ENCODE measurements at places on chromosomes 5 and 9. TPM values are rescaled to one million over a fixed set of nuclear protein-coding genes. Genes with fewer than 3 reads are reported as not detected.

GRCh38 chr9:71746023-71746757 is 22.1 kb downstream of the CEMIP2 start:
- H3K36me3 ChIP-seq: no peaks in the 10 kb centered on the region
- H3K4me1 ChIP-seq: no peaks in the 10 kb centered on the region
- no peaks in the 10 kb centered on the region for H3K27me3 ChIP-seq
- DNase-seq: no peak
- H3K4me3 ChIP-seq: no peak overlapping the region

GRCh38 chr9:131631306-131631705 is 86.0 kb downstream of the PRRT1B start:
- no peak for DNase-seq
- no peaks in the 10 kb centered on the region for H3K27me3 ChIP-seq
- peaks cover 8% of the 10 kb centered on the region for H3K4me1 ChIP-seq
- H3K27ac ChIP-seq: no peak overlapping the region
- H3K36me3 ChIP-seq: no peaks in the 10 kb centered on the region
- H3K4me3 ChIP-seq: no peak overlapping the region

DNA sequence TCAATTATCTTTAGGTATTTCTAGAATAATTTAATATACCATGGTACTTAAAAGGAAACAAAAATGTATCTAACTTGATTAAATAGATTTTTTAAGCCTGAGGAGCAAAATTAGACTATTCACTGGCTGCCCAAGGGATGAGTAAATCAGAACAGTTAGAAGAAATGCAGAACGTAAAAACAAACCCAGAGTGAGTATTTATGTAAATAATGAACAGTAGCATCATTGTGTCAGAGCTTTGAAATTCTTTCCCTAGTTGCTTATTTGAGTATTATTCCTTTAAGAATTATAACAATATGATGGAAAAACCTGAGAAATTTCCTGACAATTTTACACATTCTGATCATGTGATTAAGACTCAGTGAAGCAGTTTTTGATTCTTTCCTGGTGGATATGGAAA is 200.9 kb downstream of the GDNF start:
- no peaks in the 10 kb centered on the region for H3K36me3 ChIP-seq
- H3K27me3 ChIP-seq: no peaks in the 10 kb centered on the region
- no peak overlapping the region for H3K4me3 ChIP-seq
- no peaks in the 10 kb centered on the region for H3K4me1 ChIP-seq
- H3K27ac ChIP-seq: no peak overlapping the region

DNA sequence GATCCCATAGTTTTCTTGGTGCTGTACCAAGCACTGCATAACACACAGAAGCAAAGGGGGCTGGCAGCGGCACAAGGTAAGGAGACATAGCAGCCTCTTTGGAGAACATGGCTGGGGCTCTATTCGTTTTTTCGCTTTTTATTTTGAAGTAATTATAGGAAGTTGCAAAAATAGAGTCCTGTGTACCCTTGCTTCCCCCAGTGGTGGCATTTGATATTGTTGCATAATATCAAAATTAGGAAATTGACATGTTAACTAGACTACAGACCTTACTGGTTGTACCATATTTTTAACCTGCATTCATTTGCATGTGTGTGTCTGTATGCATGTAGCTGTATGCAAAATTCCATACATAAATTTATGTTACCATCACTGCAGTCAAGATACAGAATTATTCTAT is 6.6 kb upstream of the UBQLN1 start:
- H3K27ac ChIP-seq: no peak overlapping the region
- H3K4me3 ChIP-seq: no peak overlapping the region
- no peaks in the 10 kb centered on the region for H3K4me1 ChIP-seq
- no peaks in the 10 kb centered on the region for H3K27me3 ChIP-seq
- DNase-seq: no peak
- no peaks in the 10 kb centered on the region for H3K36me3 ChIP-seq

GRCh38 chr5:90495146-90495545 is 20.5 kb downstream of the POLR3G start:
- H3K27me3 ChIP-seq: no peaks in the 10 kb centered on the region
- H3K36me3 ChIP-seq: no peaks in the 10 kb centered on the region
- no peak for DNase-seq

GRCh38 chr9:78707481-78707991 is 410.6 kb downstream of the PSAT1 start:
- H3K36me3 ChIP-seq: no peaks in the 10 kb centered on the region
- H3K27me3 ChIP-seq: no peaks in the 10 kb centered on the region
- no peak overlapping the region for H3K4me3 ChIP-seq
- no peak overlapping the region for H3K27ac ChIP-seq
- no peaks in the 10 kb centered on the region for H3K4me1 ChIP-seq
- DNase-seq: no peak

DNA sequence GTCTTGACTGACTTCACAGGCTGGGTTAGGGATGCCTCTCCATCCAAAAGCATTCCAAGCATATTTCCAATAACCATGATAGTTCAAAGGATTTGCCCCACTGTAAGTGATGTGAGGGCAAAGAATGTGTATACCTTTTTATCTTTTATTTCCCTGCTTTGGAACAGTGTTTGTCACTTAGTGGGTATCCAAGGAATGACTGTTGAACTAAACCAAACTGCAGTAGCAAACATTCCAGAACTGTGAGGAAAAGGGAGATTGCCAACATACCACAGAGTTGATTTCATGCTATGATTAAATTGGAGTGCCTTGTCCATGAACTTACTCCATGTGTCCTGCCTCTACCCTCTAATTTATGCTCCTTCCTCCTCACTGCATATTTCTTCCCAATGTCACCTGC is 400.0 kb downstream of the KIAA0825 start:
- DNase-seq: no peak
- no peaks in the 10 kb centered on the region for H3K27me3 ChIP-seq
- H3K36me3 ChIP-seq: no peaks in the 10 kb centered on the region
- no peak overlapping the region for H3K27ac ChIP-seq
- no peak overlapping the region for H3K4me3 ChIP-seq

DNA sequence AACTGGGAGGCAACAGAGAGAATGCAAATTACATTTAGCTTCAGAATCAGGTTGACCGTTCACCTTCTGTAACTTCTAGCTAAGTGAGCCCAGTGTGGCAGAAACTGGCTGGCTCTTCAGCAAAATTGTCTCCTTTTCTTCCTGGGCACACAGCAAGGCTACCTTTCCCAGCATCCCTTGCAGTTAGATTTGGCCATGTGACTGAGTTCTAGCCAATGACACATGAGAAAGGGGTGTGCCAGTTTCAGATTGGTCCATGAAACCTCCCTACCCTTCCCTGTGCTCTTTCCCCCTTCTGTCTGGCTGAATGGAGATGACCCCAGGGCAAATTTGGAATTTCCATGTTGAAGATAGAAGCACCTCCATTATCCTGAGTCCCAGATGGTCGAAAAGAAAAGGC is 72.5 kb upstream of the SMIM23 start:
- DNase-seq: no peak
- no peaks in the 10 kb centered on the region for H3K36me3 ChIP-seq
- no peak overlapping the region for H3K4me3 ChIP-seq
- no peaks in the 10 kb centered on the region for H3K27me3 ChIP-seq
- no peaks in the 10 kb centered on the region for H3K4me1 ChIP-seq
- no peak overlapping the region for H3K27ac ChIP-seq

DNA sequence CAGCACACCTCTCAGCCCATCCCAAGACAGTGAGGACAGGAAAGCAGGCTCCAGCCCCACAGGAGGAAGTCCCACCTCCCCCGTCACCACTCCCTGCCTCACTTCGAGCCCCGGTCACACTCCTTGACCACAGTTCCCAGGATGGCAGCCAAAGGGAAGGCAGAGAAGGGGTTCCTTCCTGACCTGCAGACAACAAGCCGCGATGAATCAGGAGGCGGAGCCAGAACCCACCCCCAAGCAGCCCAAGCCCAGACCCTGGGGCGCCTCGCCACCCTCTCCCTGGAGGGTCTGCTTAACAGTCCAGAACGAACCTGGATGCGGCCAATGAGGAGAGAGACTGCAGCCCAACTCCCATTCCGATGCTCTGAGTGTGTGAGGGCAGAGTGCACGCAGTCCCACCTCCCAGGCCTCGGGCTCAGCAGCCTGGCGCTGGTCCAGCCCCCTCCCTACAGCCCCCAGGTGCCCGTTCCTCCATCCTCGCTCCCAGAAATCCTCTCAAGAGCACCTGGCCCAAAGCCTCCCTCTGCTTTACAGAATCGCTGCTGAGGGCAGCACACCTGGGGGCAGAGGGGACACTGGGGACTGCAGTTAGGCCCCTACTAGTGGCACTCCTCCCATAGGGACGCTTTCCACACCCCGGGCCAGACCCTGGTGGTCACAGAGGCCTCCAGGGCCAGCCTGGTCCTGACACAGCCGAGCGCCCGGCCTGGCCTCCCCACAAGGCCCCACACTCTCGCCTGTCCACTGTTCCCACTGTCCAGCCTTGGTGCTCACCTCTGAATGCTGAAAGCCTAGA is 69.6 kb upstream of the LRRTM2 start:
- H3K4me3 ChIP-seq: no peak overlapping the region
- peak overlapping the region; percentile 11 for H3K27ac ChIP-seq
- H3K27me3 ChIP-seq: no peaks in the 10 kb centered on the region
- no peaks in the 10 kb centered on the region for H3K36me3 ChIP-seq
- peak; percentile 92 for DNase-seq
- H3K4me1 ChIP-seq: peaks cover 8% of the 10 kb centered on the region

GRCh38 chr5:92835712-92836111 is 745.3 kb downstream of the NR2F1-AS1 start:
- DNase-seq: no peak
- no peak overlapping the region for H3K4me3 ChIP-seq
- H3K4me1 ChIP-seq: no peaks in the 10 kb centered on the region
- H3K27ac ChIP-seq: no peak overlapping the region

- H3K4me1 ChIP-seq: peaks cover 40% of the 10 kb centered on the region
- H3K27me3 ChIP-seq: no peaks in the 10 kb centered on the region
- DNase-seq: peak; percentile 87
- peak overlapping the region; percentile 88 for H3K27ac ChIP-seq
- no peak overlapping the region for H3K4me3 ChIP-seq
These were observed 21.2 kb downstream of the GSN start for GRCh38 chr9:121289026-121289771.

- H3K4me1 ChIP-seq: no peaks in the 10 kb centered on the region
- no peak overlapping the region for H3K4me3 ChIP-seq
- H3K27me3 ChIP-seq: no peaks in the 10 kb centered on the region
- H3K27ac ChIP-seq: no peak overlapping the region
- DNase-seq: peak; percentile 37
These were observed 64.6 kb downstream of the SH3TC2 start for GRCh38 chr5:148998174-148998797.

DNA sequence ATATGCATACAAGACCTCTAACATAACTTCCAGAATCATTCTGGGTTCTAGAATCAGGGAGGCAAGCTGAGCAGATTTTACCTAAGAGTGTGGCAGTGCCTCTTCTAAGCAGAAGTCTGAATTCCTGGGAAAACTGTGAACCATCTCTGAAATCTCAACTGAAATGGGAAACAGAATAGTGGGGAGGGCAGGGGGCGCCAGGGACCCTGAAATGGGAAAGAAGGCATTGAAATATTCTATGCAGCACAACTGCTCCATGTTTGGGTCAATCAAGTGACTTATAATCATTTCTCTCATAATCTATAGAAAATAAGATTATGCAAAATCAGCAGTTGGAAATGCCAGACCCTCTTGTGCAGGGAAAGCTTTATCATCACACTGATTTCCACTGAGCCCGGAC is 156.1 kb downstream of the EBF1 start:
- no peak overlapping the region for H3K27ac ChIP-seq
- no peaks in the 10 kb centered on the region for H3K4me1 ChIP-seq
- H3K4me3 ChIP-seq: no peak overlapping the region
- no peaks in the 10 kb centered on the region for H3K36me3 ChIP-seq
- no peaks in the 10 kb centered on the region for H3K27me3 ChIP-seq

DNA sequence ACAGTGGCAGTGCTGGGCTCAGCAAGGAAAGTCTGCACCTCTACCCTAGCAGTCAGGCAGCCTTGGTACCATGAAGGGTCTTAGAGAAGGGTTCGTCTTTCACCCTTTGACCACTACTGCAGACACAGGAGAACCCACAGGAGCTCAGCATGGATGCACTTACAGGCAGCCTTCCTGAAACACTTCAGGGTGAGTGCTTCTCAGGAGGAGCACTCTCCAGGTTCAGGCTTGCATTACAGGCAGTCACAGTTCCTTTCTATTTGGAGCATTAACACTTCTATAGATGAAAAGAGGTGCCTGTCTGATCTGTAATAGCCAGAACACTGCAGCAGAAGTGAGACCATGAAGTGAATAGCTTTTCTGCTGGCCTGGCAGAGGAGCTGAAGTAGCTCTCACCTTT is 8.7 kb upstream of the CYLC2 start:
- no peak overlapping the region for H3K27ac ChIP-seq
- no peaks in the 10 kb centered on the region for H3K4me1 ChIP-seq
- H3K36me3 ChIP-seq: no peaks in the 10 kb centered on the region

- no peaks in the 10 kb centered on the region for H3K36me3 ChIP-seq
- H3K27me3 ChIP-seq: no peaks in the 10 kb centered on the region
- no peak overlapping the region for H3K27ac ChIP-seq
- DNase-seq: no peak
- no peak overlapping the region for H3K4me3 ChIP-seq
These were observed 14.2 kb downstream of the AHRR start for GRCh38 chr5:335740-336038.

DNA sequence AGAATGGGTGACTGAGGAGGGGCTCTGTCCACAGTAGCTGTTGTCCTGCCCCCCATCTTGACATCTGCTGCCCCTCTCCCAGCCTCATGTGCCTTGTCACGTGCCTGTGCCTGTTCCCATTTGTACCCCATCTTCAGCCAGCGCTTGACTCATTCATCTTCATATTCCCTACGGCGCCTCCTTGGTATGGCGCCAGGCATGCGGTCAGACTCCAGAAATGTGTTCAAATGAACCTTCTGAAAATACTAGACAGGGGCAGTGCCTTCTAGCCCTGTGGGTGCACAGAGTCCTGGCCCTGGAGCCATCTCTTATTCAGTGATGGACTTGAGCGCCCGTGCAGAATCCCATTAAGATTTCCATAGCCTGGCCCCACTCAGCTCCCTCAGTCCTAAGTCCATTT is 46.2 kb downstream of the CFAP77 start:
- no peak overlapping the region for H3K4me3 ChIP-seq
- no peaks in the 10 kb centered on the region for H3K4me1 ChIP-seq
- H3K27me3 ChIP-seq: no peaks in the 10 kb centered on the region
- no peak overlapping the region for H3K27ac ChIP-seq

GRCh38 chr5:167250996-167251395 is 1040.4 kb upstream of the WWC1 start:
- no peak overlapping the region for H3K27ac ChIP-seq
- H3K36me3 ChIP-seq: no peaks in the 10 kb centered on the region

DNA sequence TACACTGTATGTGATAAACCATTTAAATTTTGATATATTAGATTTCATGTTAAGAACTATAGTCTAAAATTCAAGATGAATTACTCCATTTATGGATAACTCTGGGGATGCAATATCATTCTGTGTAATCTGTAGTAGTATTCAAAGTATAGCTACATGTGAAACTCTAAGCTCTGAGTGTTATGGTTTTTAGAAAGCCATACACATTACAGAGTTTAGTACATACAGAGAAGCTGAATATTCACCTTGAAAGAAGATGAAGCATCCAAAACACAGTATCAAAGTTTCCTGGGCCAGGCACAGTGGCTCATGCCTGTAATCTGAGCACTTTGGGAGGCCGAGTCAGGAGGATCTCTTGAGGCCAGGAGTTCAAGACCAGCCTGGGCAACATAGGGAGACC is 25.0 kb downstream of the ABHD17B start:
- no peak overlapping the region for H3K4me3 ChIP-seq
- H3K27me3 ChIP-seq: no peaks in the 10 kb centered on the region
- no peaks in the 10 kb centered on the region for H3K4me1 ChIP-seq
- no peak overlapping the region for H3K27ac ChIP-seq
- no peak for DNase-seq

GRCh38 chr5:63050916-63051315 is 472.3 kb downstream of the LRRC70 start:
- no peak for DNase-seq
- no peaks in the 10 kb centered on the region for H3K36me3 ChIP-seq

The PIP5KL1 gene
- 4.3 TPM for polyA plus RNA-seq

The SPINK5 gene
- polyA plus RNA-seq: 0.32 TPM

The PFDN1 gene
- polyA plus RNA-seq: 85.8 TPM

The C9 gene
- polyA plus RNA-seq: 1.5 TPM

The ADGRD2 gene
- not detected for polyA plus RNA-seq

The CCNI2 gene
- polyA plus RNA-seq: 3.8 TPM

The CYLC2 gene
- not detected for polyA plus RNA-seq

Measured in kidney (tissue), 22 donors.